ENCODE measurements at places on chromosomes 1 and 21.

DNA sequence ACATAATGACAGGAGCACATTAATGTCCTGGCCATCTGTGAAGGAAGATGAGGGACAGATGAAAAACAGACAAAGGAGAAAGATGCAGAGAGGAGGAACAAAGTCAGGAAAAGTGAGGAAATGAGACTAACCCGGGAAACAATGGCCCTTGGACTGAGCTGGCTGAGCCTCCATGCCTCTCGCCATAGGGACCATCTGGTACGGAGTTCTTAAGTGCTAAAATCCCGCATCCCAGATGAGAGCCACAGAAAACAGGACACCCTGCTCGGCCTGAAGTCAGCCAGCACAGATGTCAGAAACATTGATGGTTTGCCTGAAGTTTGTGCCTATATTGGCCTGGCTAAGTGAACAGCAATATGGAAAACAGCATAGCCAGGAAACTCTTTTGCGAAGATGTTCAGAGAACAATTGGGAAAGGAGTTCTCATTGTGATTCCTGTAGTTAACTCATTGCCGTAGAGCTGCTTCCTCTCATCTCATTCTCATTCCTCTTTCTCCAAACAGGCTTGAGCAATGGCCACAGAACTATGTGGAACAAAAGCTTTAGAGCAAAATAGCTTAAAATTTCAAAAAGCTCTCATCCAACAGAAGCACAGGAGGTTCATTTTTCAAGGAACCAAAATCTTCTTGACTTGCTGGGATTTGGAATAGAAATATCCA is 96.6 kb downstream of the ASTN1 start:
- H3K27me3 ChIP-seq = no peaks in the 10 kb centered on the region
- no peak overlapping the region for H3K27ac ChIP-seq
- DNase-seq = no peak
- no peak overlapping the region for H3K4me3 ChIP-seq
- no peaks in the 10 kb centered on the region for H3K36me3 ChIP-seq

DNA sequence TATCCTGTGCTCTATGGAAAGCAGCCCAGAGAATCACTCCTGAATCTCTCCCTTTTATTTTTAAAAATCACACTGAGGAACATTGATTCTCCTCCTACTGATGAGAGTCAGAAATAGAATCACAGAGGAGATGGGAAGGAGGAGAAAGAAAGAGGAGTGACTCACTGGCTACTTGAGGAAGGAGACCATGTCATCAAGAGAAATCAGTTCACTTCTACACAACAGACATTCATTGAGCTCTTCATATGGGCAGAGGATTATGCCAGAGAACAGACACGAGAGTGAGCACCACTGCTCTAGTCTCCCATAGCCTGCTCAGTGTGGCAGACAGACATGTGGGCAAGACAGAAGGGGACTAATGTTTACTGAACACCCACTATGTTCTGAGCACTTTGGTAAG is 44.2 kb downstream of the RAB3B start:
- H3K4me3 ChIP-seq = no peak overlapping the region
- DNase-seq = no peak
- no peaks in the 10 kb centered on the region for H3K4me1 ChIP-seq
- H3K27me3 ChIP-seq = peaks cover 11% of the 10 kb centered on the region
- no peak overlapping the region for H3K27ac ChIP-seq
- H3K36me3 ChIP-seq = no peaks in the 10 kb centered on the region

DNA sequence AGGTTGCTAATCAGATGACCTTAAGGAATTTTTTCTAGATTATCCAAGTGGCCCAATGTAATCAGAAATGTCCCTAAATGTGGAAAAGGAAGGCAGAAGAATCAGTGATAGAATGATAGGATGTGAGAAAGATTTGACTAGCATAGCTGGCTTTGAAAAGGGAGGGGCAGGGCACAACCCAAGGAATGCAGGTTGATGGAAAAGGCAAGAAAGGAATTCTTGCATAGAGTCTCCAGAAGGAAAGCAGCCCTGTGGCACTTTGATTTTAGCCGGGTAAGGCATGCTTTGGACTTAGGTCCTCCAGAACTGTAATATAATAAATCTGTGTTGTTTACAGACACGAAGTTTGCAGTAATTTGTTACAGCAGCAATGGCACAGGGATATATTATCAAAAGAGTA is 375.7 kb upstream of the B3GALT2 start:
- H3K4me3 ChIP-seq = no peak overlapping the region
- H3K4me1 ChIP-seq = peaks cover 13% of the 10 kb centered on the region
- no peak overlapping the region for H3K27ac ChIP-seq
- no peaks in the 10 kb centered on the region for H3K27me3 ChIP-seq
- no peaks in the 10 kb centered on the region for H3K36me3 ChIP-seq
- no peak for DNase-seq

- no peak for DNase-seq
- peaks cover 22% of the 10 kb centered on the region for H3K4me1 ChIP-seq
- H3K36me3 ChIP-seq = no peaks in the 10 kb centered on the region
- H3K27me3 ChIP-seq = no peaks in the 10 kb centered on the region
Measured at GRCh38 chr1:223709598-223709997, 2.7 kb upstream of the CAPN2 start.

- H3K36me3 ChIP-seq = no peaks in the 10 kb centered on the region
- H3K27ac ChIP-seq = no peak overlapping the region
- no peaks in the 10 kb centered on the region for H3K27me3 ChIP-seq
- H3K4me3 ChIP-seq = no peak overlapping the region
Measured at GRCh38 chr1:12129624-12130023, 37.2 kb upstream of the TNFRSF1B start.

DNA sequence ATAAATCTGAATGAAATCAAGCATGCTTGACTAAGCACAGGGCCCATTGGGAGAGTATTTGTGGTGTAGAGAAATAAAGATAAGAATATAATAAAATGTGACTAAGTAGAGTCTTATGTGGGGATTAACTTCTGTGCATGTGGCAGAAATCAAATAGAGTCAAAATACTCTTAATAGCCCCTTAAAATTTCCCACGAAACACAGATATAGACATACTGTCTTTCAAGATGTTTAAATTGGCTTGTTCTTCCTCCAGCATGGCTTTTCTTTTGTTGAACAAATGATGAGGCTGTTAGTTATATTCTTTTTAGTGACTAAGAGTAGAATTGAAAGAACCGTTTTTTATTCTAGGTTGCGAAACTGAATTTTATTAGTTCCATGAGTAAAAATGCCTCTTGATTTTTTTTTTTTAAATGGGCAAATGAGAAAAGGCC is 112.3 kb downstream of the RPS6KC1 start:
- no peaks in the 10 kb centered on the region for H3K4me1 ChIP-seq
- DNase-seq = no peak
- H3K27ac ChIP-seq = no peak overlapping the region
- no peaks in the 10 kb centered on the region for H3K36me3 ChIP-seq
- H3K4me3 ChIP-seq = no peak overlapping the region

- no peaks in the 10 kb centered on the region for H3K4me1 ChIP-seq
- H3K36me3 ChIP-seq = no peaks in the 10 kb centered on the region
- no peak overlapping the region for H3K4me3 ChIP-seq
- H3K27me3 ChIP-seq = peaks cover 22% of the 10 kb centered on the region
- DNase-seq = no peak
- H3K27ac ChIP-seq = no peak overlapping the region
Measured at GRCh38 chr1:231176421-231176820, 14.6 kb downstream of the TRIM67 start.

DNA sequence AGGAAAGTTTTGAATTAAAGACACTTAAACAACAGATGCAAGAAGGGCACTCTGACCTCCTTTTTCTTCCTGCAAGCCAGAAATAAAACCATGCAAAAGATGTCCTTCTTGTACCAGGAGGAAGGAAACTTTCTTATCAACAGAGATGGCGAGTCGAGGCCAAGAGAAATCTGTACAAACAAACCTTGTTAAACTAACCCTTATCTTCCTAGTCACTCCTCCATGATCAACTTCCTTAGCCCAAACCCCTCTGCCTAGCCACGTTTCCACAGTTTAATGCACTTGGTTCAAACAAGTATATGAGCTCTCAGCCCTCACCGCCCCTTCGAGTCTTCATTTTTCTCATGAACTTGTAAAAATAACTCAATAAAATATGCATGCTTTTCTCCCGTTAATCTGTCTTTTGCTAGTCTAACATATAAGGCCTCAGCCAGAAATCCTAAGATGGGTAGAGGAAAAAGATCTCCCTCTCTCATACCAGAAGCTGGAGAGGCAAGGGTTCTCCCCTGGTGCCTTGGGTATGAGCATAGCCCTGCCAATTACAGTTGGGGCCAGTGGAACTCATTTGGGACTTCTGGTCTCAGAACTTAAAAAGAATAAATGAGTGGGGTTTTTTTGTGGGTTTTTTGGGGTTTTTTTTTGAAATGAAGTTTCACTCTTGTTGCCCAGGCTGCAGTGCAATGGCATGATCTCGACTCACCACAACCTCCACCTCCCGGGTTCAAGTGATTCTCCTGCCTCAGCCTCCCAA is 141.7 kb upstream of the SOD1 start:
- no peaks in the 10 kb centered on the region for H3K27me3 ChIP-seq
- DNase-seq = no peak
- H3K36me3 ChIP-seq = no peaks in the 10 kb centered on the region

GRCh38 chr1:43444151-43444828 is 9.4 kb downstream of the HYI start:
- no peaks in the 10 kb centered on the region for H3K27me3 ChIP-seq
- DNase-seq = peak; percentile 20
- H3K4me1 ChIP-seq = no peaks in the 10 kb centered on the region

GRCh38 chr1:211329764-211330201 is 3.1 kb downstream of the TRAF5 start:
- peaks cover 4% of the 10 kb centered on the region for H3K4me1 ChIP-seq
- H3K27me3 ChIP-seq = peaks cover 9% of the 10 kb centered on the region
- no peaks in the 10 kb centered on the region for H3K36me3 ChIP-seq
- no peak overlapping the region for H3K27ac ChIP-seq
- no peak for DNase-seq
- H3K4me3 ChIP-seq = no peak overlapping the region
